ENCODE measurements at places on chromosomes 2 and 18.

DNA sequence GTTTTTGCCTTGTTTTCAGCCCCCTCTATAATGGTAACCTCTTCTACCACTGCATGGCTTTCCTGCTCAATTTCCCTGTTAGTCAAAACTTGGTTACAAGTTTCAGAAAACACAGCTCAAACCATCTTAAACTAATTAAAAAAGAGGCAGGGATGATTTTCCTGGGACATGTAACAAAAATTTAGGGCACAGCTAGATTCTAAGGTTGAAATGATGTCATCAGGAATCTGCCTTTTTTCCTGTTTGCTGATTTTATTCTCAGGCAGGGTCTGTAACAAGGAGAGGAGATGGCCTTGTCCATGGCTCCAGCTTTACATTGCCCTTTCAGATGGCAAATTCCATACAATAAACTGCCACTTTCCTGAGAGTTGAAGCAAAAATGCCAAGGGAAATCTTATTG lies 157.9 kb upstream of the CREB1 start:
- DNase-seq = no peak

GRCh38 chr2:237735798-237736197 lies 62.8 kb upstream of the RBM44 start:
- DNase-seq = no peak

DNA sequence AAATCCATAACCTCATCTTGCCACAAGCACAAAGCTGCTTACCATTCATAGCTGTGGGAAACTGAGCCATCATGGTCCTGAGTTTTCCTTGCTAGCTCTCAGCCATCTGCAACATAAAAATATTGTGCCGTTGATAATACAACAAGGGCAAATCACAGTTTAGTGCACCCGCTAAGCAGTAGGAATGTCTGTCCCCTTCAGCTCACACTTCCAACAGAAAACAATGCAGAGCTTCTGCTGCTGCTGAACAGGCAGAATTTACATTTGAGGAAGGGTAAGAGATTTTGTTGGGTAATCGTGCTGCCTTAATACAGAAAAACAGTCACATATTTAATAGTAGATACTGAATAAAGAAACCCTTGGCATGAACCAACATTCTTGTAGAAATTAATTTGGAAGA lies 32.3 kb downstream of the ITSN2 start:
- DNase-seq = no peak

DNA sequence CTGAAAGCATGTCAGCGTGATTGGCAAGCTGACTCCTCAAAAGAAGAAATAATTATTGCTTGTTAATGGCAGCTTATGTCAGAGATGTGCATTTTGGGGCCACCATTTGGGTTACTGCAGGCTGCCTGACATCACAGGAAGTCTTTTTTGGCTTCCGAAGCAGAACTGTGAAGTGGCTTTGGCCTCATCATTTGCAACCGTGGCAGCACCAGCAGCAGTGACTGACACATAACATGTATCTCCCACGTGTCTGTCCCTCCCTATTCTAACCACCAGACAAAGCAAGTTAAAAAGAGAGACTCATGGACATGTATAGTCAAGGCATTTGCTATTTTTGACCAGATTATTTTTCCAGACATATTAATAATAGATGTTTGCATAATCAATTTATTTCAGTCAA lies 488.7 kb upstream of the ACVR2A start:
- DNase-seq = no peak

DNA sequence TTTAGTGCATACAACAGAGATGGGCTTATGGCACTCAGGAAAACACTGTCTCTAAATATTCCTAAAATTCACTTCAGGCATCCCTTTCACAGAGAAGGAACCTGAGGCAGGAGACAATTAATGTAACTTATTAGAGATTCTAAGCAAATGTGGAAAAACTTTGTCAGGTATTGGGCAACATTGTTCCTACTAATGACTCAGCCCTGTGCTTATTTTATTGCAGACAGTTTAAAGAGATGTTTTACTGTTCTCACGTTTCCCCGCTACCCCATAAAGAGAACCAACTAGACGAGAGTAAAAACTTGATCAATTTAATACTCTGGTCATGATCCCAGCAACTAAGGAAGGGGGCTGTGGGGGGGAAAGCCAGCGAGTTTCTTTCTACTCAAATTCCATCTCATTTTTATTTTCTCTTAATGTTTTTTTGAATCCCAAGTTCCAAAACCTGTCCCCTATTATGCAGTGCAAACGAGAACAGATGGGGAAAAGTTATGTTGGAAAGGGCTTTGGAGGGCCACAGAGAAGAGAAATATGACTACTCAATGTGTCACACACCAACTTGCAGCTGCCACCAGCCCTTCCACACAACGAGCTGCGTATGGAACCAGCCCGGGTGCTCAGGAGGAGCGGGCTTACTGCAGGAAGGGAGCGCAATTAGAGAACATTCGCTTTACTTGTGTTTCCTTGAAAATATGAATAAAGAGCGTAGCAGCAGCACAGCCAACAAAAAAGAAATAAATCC lies 18.7 kb upstream of the ACVR1 start:
- DNase-seq = no peak

DNA sequence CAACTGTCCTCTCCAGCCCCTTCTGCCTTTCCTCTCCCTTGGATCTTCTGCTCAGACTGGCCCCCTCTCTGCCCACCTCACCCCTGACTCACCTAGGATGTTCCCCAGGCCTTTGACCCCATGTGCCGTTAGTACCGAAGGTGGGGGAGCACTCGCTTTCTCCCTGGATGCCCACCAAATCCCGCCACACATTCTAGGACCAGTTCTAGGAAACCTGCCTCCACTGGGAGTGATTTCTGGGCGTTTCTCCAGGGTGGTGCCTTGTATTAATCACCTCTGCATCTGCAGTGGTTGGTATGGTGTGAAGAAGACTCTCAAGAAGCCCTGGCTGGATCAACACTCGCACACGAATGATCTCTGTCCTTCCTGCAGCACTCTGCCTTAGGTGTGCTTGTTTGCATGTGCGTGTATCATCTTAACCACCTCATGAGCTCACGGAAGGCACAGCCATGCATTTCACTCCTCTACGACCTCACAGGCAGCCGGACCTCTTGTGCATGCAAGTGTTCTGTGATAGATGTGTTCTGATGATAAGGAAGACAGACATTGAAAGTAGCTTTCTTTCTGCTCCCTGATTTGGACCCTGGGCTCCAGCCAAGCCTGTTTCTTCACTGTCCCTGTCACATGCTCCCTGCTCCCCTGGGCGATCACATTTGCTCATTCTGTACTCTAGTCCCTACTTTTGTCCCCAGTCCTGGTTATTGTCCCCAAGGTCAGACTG lies 69.4 kb downstream of the LIPG start:
- DNase-seq = no peak

GRCh38 chr2:175690113-175690837 lies 311.8 kb downstream of the LNPK start:
- peak; percentile 68 for DNase-seq

DNA sequence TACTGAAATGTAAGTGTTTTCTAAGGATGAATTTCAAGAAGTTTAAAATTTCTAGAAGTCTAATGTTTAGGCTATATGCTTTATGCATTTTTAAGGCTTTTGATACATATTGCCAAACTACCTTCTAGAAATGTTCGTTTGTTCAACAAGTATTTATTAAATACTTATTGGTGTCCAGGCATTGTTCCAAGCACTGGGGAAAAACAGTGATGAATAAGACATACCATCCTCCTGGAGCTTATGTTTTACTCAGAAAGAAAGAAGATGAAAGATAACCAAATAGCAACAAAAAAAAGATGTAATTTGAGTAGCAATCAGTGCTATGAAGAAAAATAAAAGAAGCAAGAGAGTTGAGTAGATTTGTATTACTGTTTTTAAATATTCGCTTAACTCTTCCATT lies 692.9 kb downstream of the SLC4A3 start:
- no peak for DNase-seq

DNA sequence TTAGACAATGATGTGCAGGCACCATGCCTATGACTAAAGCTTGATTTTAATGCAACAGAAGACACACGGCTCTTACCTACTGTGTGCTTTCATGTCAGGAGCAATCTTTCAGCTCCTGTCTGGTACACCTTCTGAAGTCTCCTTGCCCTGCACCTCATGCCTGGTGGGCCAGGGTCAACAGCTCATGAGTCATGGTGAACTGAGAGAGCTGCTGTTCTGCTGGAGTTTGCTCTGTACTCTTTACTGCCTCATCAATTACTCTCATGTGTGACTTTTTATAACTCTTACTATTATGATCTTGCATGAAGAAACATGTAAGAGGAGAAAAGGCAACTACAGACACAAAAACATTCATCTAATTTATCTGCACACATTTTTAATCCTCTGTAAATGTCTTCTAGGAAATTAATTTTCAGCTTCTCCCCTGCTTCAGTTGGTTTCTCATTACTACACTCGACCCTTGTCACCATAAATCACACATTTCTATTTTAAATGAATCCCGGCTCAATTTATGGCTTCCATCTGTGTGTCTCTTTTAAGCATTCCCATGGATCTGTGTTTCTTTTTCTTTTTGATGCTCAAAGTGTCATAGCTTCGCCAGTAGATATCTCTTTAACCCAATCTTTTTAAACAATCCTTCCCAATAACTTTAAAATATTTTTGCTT lies 9.7 kb downstream of the SERPINB7 start:
- no peak for DNase-seq

GRCh38 chr2:180980943-180981911 lies 822 bp downstream of the UBE2E3 start:
- DNase-seq = peak; percentile 47

GRCh38 chr2:157414050-157414449 lies 29.8 kb downstream of the CYTIP start:
- DNase-seq = no peak

- DNase-seq = no peak
These were observed 8.9 kb upstream of the SPDYA start for GRCh38 chr2:28801726-28802125.

GRCh38 chr2:132588576-132588975 lies 81.4 kb downstream of the LYPD1 start:
- DNase-seq = no peak

- DNase-seq = no peak
These were observed 417.5 kb upstream of the MYT1L start for GRCh38 chr2:2748399-2749205.

DNA sequence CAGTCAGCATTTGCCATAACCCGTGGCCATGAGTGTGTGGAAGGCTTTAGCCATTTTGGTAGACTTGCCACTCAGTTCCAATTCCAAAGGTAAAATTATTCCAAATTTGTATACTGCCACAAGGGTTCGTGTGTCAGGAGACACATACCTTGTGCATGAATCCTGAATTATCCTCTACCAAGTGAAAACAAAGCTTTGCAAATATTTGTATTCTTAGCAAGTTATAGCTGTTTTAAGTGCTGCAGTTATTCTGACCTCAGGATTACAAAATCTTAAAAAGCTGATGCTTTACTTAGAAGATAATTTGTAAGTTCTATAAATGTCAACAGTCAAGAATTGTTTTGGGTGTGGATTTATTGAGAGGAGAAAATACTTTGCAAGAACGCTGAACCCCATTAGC lies 100.6 kb downstream of the ANTXR1 start:
- DNase-seq = no peak

DNA sequence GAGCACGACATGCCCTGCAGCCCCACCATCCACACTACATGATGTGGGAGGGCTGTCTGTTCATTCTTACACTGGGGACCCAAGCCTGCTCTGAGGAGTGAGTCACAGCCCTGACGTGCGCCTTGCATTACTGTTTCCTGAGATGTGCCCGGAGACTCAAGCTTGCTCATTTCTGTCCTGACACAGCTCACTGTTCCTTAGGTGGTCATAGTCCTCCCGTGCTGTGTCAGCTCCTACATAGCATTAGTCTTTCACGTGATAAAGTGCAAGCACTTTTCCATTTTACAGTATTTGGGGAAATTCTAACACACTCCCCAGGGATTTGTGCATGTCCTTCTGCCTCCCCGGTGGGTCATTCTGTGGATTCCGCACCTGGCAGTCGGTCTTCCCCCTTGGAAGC lies 46.2 kb upstream of the TRIM43B start:
- DNase-seq = no peak

DNA sequence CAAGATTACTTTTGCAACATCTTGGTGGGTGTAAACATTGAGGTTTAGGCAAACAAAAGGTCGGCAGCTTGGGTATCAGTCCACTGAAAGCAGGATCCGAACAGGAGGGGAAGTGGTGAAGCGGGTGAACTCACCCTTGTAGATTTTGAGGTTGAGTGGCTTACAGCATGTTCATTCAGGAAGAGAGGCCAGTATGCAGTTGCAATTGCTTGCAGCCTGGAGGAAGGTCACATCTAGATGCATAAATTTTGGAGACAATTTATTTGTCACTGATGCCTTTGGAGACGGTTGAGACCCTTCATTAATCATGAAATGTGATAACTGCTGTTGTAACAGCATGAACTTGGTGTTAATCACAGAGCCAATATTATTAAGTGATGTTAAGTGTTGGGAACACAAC lies 131.1 kb downstream of the LTBP1 start:
- no peak for DNase-seq

DNA sequence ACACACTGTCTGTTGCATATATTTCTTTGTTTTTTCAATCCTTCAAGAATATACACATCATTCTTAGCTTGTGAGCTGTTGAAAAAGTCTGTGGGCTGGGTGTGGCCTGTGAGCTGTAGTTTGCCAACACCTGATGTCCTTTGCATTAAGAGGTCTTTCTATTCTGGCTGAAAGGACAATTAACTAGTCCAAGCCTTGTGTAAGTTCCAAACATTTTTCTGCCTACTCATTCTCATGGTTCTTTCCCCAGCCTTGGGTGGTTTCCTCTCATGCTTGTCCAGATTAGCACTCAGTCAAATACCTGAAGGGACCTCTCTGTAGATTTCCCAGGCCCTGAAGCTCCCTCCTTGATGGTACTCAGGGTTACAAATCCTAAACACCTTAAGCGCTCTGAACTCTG lies 57.8 kb upstream of the NABP1 start:
- DNase-seq = no peak

- no peak for DNase-seq
These were observed 450.7 kb upstream of the SLC14A2 start for GRCh38 chr18:45164551-45164950.

DNA sequence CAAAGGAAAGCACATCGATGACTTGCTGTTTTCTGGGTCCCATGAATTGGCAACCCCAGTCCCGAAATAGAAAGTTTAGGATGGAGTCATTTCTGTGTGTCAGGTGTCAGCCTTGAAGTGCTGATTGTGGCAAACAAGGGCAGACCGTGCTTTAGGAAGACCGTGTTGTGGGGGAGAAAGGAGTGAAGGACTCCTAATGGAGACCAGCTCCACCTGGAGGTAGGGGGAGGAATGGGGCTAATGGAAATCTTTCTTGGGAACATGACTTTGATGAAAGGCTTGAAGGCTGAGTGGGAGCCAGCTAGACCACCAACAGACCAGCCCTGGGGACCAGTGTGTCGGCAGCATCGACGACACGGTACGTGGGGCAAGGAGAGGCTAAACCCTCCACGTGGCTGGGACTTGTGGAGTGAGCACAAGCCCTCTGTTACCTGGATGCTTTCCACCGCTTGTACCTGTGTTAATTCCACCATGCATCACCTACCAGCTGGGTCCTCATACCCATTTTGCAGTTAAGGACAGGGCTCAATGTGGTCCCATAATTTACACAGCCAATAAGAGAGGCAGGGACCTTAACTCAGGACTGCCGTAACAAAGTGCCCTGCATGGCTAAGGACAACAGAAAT lies 104.2 kb downstream of the SH3BP4 start:
- peak; percentile 41 for DNase-seq
